ENCODE measurements at places on chromosomes 12 and 14.

DNA sequence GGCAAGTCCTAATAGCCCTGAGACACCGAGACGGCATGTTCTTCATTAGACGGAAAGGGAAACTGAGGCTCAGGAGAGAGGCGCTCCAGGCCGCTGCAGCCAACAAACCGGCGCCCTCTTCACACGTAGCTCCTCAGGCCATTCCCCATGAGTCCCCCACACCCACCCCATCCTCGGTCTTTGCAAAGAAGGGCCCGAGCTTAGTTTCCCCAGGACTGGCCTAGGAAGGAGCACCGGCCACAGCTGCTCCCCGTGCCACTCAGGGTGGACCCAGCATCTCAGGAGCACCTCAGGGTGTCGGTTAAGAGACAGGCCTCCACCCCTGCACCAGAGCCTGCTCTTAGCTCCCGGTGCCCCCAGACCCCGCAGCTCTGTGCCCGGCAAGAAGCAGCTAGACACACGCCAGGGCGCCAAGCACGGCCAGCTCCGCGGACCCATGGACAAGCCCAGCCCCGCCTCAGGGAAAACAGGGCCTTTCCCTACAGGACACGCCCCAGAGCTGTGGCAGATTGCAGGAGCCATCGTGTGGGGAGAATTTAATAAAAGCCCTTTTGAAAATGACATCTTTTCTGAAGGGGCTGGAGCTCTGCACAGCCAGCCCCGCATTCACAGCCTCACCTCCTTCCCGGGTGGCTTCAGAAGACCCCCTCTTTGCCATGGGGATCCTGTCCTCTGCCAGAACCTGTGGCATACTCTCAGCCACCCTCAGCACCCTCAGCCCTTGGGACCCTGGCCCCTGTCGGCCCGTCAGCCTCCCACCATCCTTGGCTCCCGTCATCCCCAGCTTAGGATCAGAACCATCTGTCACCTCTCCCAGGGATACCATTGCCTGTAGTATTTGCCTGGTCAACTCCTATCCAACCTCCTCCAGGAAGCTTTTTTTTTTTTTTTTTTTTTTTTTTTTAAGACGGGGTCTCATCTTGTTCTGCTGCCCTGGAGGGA is 59.7 kb downstream of the LGMN start:
- DNase-seq: no peak

- no peak for DNase-seq
These were observed 158.6 kb downstream of the TMEM121 start for GRCh38 chr14:105685003-105685402.

DNA sequence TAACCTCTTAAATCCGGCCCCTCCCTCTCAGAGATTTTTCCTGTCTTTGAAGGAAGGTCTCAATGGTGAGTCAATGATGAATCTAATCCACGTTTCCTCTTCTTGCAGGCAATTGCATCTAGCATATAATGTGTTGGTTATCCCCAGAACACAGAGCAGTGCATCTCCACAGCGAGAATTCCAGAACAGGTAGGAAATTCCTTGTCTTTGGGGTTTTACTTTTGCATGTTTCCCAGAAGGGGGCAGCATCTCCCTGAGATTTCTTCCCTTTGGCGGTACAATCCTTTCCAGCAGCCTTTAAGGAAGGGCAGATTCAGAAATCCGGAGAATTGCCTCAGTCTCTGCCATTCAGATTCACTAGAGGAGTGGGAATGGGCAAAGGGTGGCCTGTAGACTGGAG is 128.0 kb downstream of the KCNA5 start:
- DNase-seq: no peak

DNA sequence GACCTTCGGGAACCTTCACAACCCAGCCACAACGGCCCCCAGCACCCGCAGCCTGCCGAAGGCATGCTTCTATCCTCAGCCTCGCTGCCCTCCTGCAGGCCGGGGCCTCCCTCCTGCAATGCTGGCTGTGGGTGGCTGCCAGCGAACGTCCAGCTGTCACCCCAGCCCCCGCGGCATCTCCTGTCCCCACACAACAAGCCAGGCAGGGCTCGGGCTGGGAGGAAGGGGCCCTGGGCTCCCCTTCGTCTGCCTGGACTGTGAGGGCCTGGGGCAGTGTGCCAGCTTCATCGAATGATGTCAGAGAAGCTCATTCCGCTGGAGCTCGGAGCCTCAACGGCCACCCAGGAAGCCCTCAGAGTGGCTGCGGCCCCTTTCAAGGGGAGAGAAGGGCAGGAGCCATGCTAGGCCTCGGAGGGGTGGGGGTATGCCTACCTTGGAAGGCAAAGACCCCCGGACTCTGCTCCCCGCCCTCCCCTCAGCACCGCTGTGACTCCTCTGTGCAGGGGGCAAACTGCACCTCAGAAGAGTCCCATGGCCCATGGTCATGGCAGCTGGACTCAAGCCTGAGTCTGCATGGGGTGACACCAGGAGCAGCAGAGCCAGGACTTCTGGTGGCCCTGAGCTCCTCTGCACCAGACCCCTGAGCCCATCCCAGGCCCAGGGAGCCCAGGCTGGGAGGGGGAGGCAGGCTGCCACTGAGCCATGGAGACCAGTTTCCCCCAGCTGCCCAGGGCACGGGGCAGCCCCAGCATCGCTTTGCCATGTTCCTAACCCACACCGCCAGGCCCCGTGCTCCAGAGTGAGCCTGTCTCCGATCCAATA is 24.7 kb upstream of the C14orf180 start:
- no peak for DNase-seq

DNA sequence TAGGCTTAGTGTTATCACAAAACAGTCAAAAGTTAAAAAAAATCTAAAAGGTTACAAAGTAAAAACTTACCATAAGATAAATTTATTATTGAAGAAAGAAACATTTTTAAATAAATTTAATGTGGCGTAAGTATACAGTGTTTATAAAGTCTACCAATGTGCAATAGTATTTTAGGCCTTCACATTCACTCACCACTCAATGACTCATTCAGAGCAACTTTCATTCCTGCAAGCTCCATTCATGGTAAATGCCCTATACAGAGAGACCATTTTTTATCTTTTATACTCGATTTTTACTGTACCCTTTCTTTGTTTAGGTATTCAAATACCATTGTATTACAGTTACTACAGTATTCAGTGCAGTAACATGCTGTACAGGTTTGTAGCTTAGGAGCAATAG is 124.5 kb downstream of the ANO4 start:
- DNase-seq: no peak

DNA sequence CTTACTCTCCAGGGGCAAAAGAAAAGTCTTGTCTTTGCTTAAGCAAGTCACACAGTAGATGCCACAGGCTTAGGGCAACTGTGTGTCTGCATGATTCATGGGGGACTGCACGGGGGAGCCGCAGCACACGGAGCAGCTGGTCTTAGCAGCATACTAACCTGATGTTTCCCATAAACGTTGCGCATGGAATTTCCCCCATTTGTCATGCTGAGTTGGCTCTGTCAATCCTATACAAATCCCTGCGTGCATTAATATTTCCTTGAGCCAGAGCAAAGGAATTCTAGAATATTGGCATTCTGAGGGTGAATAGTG is 71.2 kb downstream of the SAMD4A start:
- no peak for DNase-seq

DNA sequence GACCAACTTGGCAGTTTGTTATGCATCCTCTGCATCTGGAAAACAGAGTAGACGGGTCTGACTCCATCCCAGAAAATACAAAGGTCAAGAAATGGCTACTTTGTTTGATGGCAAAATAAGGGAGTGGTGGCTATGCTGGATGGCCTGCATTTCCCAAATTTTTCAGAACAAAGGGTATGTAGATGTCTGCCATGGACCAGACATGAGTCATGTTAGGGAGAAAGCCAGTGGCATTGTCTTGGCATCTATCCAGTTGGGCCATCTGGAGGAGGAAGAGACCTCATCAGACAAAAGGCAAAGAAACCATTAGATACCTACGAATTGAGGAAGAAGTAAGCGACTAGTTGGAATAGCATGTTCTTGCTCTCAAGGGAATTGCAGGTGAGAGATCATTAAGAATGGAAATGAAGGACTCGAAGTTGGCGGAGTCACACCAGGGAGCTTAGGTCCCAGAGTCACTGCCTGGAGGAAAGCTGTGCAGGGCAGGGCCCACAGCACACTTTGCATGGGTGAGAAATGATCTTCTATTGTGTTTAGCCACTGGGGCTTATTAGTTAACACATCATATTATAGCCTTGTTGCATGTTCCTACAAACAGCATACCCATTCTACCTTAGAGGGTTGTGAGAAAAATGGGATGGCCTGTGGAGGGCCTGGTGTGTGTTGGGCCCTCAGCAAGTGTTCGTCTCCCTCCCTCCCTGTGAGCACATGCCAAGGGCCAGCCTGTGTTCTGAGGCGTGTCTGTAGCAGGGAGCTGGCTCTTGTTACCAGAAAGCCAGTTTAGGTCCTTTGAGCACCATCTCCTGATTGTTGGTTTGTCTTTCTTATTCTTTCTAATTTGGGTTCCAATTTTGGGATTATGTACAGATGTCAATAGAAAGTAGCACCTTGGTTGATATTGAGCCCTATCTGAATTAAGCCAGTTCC is 119.4 kb downstream of the KTN1 start:
- no peak for DNase-seq

- DNase-seq: no peak
These were observed 12.5 kb upstream of the TMEM119 start for GRCh38 chr12:108610336-108610815.

DNA sequence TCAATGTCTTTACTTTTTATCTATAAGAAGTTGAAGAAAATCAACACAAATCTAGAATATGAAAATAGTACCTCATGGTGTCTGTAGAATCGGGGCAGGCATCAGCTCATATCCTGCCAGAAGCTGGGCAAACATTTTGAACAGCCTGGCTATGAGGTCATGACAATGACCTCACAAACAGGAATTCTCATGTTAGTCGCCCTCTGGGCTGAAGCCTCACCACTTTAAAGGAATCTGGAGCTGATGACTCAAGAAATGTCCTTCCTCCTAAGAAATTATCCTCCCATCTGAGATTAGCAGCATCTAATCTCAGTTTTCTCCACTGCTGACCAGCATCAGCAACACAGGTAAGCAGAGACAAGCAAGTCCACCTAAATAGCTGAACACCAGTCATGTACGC is 27.1 kb downstream of the CLIP1 start:
- DNase-seq: no peak

DNA sequence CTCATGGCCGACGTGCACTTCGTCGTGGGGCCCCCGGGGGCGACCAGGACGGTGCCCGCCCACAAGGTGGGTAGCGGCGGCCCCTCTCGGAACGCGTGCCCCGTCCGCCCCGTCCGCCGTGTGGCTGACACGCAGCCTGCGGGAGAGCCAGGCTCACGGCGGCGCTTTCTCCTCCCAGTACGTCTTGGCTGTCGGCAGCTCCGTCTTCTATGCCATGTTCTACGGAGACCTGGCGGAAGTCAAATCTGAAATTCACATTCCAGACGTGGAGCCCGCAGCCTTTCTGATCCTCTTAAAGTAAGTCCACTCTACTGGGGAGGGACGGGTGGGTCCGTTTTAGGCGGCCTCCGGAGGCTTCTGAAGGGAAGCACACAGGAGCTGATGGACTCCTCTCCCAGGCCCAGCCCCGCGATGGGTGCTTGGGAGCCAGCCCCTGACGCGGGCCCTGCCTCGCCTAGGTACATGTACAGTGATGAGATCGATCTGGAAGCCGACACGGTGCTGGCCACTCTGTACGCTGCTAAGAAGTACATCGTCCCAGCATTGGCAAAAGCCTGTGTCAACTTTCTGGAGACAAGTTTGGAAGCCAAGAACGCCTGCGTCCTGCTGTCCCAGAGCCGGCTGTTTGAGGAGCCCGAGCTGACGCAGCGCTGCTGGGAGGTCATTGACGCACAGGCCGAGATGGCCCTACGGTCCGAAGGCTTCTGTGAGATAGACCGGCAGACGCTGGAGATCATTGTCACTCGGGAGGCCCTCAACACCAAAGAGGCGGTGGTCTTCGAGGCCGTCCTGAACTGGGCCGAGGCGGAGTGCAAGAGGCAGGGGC is 1.1 kb downstream of the BTBD6 start:
- no peak for DNase-seq

DNA sequence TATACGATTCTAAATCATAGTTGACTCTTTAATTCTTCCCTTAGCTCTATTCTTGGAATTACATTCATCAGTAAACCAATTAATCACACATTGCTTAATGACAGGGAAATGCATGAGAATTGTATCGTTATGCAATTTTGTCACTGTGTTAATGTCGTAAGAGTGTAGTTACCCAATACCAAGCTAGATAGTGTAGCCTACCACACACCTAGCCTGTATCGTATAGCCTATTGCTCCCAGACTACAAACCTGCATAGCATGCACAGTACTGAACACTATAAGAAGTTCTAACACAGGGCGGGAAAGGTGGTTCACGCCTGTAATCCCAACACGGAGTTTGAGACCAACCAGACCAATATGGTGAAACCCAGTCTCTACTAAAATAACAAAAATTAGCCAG is 24.7 kb downstream of the HNRNPC start:
- DNase-seq: no peak

DNA sequence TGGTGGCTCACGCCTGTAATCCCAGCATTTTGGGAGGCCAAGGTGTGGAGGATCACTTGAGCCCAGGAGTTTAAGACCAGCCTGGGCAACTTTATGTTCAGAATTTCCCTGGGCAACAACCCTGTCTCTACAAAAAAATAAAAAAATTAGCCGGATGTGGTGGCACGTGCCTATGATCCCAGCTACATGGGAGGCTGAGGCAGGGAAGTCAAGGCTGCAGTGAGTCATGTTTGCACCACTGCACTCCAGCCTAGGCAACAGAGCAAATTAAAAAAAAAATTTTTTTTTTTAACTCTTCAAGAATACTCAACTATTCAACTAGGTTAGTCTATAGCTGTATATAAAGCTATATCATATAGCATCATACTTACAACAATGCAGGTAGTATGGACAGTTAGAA is 113.0 kb downstream of the RALGAPA1 start:
- DNase-seq: no peak

DNA sequence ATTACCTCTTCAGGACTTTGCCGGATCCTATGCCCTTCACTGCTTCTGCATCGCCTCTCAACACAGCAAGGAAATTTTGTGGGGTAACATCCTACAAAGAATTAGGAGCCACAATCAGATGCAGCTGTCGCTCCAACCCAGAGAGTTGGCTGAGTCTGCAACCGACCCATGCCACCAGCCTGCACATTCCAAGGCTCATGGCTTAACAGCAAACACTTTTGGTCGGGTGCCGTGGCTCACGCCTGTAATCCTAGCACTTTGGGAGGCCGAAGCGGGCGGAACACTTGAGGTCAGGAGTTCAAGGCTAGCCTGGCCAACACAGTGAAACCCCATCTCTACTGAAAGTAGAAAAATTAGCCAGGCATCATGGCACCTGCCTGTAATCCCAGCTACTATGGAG is 32.3 kb downstream of the LGMN start:
- DNase-seq: no peak

DNA sequence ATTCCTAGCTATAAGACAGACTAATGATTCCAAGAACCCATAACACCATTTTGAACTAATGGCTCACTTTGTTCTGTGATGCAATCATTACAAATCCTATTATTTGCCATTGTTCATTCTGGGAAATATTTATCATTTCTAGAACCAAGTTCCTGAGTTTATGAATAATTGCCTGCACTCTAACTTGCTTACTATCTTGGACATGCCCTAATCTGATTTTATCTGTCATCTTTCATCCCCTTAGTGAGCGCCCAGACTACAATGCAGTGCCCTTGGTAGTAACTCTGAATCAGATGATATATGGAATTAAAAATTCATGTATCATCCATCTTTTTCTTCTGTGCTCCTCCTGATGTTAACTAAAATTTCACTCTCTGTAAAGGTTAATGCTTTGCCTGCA is 703.1 kb upstream of the MDGA2 start:
- DNase-seq: no peak
